Neural progenitor cell (in vitro differentiated cells): ENCODE measurements at places on chromosomes 13 and 19.
A peak's percentile ranks its signal among the peaks of the same experiment; 100 is the strongest.

DNA sequence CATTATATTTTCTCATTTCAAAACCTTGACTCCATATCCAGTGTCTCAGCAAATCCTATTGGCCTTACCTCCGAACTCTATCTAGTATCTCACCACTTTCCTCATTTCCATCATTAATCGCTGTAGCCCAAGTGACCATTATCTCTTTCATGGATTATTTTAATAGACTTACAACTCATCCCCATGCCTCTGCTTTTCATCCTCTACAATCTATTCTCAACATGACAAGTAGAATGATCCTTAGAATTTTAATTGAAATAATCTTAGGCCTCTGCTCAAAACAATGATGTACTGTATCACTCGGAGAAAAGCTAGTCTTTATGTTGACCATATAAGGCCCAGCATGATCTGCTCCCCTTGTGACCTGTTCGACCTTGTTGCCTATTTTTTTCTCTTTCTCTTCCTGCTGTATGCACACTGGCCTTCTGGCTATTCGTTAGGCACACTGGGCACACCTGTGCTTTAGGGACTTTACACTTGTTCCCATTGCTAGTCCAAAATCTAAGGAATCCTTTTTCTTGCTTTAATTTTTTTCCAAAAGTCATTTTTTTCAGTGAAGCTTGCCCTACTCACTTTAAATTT, 21.4 kb downstream of the DNAJC15 start:
- DNase-seq: no peak

DNA sequence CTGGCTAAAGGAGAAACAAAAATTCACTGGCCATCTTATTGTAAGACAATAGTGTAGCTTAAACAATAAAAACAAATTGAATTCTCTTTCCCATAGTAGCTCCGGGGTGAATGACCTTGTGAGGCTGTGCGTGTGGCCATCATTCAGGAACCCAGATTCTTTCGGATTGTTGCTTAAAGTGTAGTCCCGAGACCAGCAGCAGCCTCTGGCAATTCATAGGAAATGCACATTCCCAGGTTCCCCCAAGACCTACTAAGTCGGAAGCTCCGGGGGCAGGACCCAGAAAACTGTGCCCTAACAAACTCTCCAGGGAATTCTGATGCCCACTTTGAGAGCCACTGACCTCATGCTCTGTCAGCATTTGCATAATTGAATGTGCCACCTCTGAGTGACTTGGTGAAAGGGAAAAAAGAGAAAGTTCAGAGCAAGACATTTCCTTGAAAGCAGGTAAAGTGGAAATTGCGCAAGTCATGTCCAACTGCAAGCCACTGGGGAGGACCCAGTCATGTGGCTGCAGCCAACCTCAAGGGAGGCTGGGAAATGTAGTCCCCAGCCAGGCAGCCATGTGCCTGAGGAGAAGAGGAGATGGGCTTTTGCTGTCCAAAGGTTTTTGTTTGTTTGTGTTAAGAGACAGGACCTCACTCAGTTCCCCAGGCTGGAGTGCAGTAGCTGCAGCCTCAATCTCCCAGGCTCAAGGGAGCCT, 50.7 kb upstream of the PNMA8B start:
- peak; percentile 51 for DNase-seq

DNA sequence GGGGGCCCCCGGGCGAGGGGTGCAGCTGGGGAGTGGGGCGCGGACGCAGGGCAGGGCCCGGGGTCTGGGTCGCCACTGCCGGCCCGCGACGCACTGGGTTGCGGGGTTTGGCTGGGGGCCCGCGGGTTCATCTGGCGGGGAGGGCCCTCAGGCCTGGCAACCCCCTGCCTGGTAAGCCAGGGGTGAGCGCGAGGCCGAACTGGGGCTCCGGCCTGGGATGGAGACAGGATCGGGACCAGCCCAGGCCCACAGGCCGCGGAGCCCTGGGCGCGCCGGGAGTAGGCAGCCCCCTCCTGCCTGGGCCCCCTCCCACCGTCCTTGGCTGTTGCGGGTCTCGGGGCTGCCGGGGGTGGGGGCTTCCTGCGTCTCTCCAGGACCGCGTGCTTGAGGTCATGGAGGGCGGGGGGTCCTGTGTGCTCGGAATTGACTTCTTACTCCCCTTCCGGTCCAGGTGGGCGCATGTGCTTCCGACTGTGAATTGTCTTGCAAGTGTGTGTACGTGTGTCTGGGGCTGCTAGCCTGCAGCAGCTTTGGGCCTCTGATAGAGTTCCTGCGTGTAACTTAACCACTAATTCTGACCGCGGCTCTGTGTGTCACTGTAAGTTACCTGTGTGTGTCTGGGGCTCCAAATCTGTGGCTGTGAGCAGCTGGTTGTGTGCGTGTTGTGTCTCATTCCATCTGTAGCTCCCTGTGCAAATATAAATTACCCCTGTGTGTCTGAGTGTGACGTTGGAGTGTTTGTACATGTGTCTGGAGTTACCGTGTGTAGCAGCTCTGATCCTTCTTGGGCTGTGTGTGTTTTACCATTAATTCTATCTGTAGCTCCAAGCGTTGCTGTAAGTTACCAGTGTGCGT, 751 bp downstream of the GRAMD1A start:
- DNase-seq: peak; percentile 43

GRCh38 chr13:30872685-30873461, 33.2 kb upstream of the MEDAG start:
- DNase-seq: peak; percentile 66

- DNase-seq: peak; percentile 46
These were observed 766 bp downstream of the SBNO2 start for GRCh38 chr19:1173159-1173844.

- DNase-seq: peak; percentile 44
These were observed 30.1 kb downstream of the ZAR1L start for GRCh38 chr13:32284927-32285632.

GRCh38 chr13:94217370-94217769, 262.1 kb downstream of the DCT start:
- no peak for DNase-seq

DNA sequence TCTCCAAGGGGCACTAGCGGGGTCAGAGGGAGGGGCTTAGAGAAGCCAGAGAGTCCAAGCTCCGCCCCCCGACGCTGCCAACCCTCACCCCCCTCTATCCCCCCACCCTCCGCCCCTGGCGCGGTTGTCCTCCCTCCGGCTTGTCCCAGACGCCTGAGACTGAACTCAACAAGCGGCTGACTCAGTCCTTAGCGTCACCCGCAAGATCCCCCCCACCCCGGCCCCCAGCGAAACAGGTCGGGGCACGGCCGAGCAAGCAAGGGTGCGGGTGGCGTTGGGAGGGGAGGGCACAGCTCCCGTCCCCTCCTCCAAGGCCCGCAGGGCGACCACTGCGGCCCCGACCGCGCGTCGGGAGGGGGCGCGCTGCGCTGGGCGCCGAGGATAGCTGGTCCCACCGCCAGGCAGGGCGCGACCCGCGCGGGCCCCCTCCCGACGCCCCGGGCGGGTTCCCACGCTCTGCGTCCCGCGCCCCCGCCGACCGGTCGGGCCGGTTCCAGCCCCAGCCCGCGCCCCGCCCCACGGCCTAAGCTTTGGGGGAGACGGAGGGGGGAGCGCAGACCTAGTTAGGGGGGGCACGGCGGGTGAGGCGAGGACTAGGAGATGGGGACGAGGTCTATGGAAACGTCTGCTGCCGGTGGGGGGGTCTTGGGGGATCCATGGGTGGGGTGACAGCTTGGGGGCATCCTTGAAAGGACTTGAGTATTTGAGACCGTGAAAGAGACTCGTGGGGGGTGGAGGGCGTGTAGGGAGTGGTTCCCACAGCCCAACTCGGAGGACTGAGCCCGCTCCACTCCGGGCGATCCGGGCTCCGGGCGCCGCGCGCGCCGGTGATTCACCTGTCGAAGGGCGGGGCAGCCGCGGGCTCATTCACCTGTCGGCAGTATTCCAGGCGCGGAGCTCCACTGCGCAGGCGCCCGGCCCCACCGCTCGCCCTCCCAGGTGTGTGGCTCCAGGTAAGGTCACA, 5.1 kb downstream of the NOTCH3 start:
- DNase-seq: peak; percentile 93

GRCh38 chr13:43988302-43988701, 108.6 kb downstream of the LACC1 start:
- no peak for DNase-seq

GRCh38 chr13:110116072-110116487, 190.9 kb downstream of the COL4A1 start:
- DNase-seq: peak; percentile 86

GRCh38 chr13:113210833-113211232, 1.4 kb downstream of the CUL4A start:
- no peak for DNase-seq

DNA sequence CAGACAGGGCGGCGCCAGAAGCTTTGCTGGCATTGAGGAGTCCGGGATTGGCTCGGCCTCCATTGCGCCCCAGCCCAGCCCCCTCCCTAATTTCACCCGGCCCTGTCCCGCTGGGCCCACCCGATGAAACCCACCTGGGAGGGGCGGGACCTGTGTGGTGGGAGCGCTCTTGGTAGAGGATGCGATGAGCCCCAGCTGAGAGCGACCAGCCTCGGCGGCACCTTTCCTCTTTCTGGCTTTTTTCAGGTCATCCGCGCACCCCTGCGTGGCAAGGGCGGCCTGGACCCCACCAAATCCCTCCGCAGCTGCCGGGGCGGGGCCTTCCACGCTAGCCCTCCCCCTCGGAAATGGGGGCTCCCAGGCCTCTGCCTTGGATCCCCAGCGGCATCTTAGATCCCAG, at the start of gene ZGLP1:
ZGLP1 (minus strand) TSS at position 393 of the 400 bp plus-strand sequence.
- DNase-seq: no peak

DNA sequence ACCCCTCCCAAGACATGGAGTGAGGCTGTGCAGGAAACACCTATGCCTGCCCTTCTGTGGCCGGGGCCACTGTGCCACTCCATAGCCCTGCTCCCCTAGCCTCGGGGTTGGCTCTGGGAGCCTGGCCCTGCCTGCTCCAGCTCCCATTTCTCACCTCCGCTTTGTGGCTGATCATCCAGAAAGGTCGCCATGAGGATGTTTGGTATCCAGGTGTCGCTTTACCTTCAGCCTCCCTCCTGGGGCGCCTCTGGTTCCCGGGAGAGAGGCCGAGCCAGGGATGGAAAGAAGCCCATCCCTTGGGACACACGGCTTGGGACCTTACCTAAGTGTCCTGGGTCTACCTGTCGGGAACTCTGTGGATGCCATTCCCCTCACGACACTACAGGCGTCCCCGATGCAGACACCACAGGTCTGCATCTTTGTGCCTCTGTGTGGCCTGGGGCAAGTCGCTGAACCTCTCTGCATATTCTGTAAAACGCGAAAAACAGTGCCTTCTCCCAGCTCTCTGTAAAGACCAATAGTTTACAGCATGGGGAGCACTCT, 3.4 kb upstream of the MCF2L start:
- no peak for DNase-seq

DNA sequence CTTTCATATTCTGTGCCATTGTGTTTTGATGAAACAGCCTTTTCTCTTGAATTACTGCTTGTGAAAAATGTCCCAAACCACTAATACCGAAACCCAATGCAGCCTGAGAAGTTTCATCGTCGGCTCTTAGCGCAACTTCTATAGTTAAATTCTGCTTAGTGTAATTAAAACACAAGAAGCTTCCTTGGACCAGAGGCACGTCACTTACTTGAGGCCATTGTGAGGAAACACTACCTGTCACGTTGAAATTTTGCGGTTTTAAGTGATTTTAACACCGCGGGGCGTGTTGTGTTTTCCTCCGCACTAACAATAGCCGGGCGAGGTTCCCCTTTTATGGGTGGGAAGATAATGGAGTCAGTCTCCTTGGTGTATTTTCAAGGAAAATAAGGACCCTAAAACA, 70.9 kb downstream of the GGACT start:
- DNase-seq: no peak

- DNase-seq: peak; percentile 4
These were observed 762 bp downstream of the ZNF45 start for GRCh38 chr19:43934055-43934984.

- no peak for DNase-seq
These were observed 1201.1 kb upstream of the SLC10A2 start for GRCh38 chr13:104267206-104267811.
